Stimulated activated CD8-positive, alpha-beta memory T cell treated with anti-CD3 and anti-CD28 coated beads, Interleukin-7, amount 100 ng/mL, for 1 hour (primary cell): ENCODE measurements at places on chromosomes 7 and 10.

DNA sequence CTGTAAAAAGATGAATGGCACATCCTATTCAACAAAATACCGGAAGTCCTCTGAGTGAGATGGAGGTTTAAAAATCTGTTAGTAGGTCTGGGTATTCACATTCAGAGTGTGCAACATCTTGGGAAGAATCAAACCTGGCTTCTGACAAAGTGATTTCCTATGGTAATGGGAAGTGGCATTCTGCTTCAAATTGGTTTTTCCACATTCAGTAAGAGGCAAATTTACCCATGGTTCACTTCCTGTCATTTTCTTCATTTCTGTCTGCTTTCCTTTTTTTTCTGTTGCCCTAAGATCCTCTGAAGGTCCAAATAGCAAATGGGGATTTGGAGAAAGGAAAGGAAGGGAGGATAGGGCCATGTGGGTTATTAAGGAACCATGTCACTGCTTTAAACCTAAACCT lies 218.3 kb downstream of the DOCK4 start:
- DNase-seq, result no peak

GRCh38 chr7:158017111-158018097 lies 570.2 kb downstream of the PTPRN2 start:
- no peak for DNase-seq

- no peak for DNase-seq
Measured at GRCh38 chr10:89097226-89097625, 106.6 kb downstream of the FAS start.

- no peak for DNase-seq
Measured at GRCh38 chr10:16742165-16742960, 74.9 kb downstream of the RSU1 start.

- DNase-seq, result no peak
Measured at GRCh38 chr10:112732277-112732921, 217.6 kb upstream of the TCF7L2 start.

- DNase-seq, result no peak
Measured at GRCh38 chr7:126840869-126841268, 411.9 kb downstream of the GRM8 start.

DNA sequence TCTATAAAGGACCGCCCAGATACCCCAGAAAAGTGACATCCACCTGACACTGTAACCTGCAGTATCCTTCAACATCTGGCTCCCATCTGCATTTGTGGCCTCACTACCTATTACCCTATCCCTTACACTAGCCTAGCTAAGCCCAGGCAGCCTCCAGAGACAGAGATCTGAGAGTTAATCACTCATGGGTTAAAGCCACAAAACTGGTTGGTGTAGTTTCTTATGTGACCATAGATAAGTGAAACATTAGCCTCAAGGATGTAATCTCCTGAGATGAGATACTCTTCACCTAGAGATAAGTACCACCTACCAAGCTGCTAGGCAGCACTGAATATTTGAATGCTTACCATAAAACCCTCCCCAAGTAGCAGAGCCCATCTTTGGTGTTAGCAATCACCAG lies 35.4 kb downstream of the CTTNBP2 start:
- DNase-seq, result no peak
